ENCODE measurements at places on chromosomes 5 and 9. TPM values are rescaled to one million over a fixed set of nuclear protein-coding genes. Genes with fewer than 3 reads are reported as not detected.

Gene SERF1A
- total RNA-seq = 1.7 TPM

Gene BNC2
- 12.3 TPM for total RNA-seq

Gene SLC6A3
- not detected for total RNA-seq

Gene LCN6
- not detected for total RNA-seq

Gene IFNA21
- not detected for total RNA-seq

Gene C5orf63
- total RNA-seq = 2.0 TPM

Gene PCDHGC5
- total RNA-seq = 3.4 TPM

Gene SLC25A2
- total RNA-seq = 0.31 TPM

Gene CACNA1B
- total RNA-seq = not detected

Gene OGN
- total RNA-seq = 2.0 TPM

Gene BTNL3
- not detected for total RNA-seq

Gene PIK3R1
- total RNA-seq = 38.8 TPM

Gene TMEM171
- total RNA-seq = 1.2 TPM
